ENCODE measurements at places on chromosomes 4 and X.

- DNase-seq, result no peak
Observed at GRCh38 chrX:3175659-3176438, 134.6 kb downstream of the ARSF start.

GRCh38 chr4:33086331-33086925 is 2366.3 kb downstream of the PCDH7 start:
- no peak for DNase-seq

GRCh38 chrX:79181401-79181800 is 36.9 kb downstream of the GPR174 start:
- DNase-seq, result peak; percentile 37

- DNase-seq, result peak; percentile 70
Observed at GRCh38 chrX:38891641-38892413, 90.6 kb downstream of the MID1IP1 start.

- DNase-seq, result no peak
Observed at GRCh38 chr4:173504181-173504503, 25.9 kb downstream of the HAND2 start.

DNA sequence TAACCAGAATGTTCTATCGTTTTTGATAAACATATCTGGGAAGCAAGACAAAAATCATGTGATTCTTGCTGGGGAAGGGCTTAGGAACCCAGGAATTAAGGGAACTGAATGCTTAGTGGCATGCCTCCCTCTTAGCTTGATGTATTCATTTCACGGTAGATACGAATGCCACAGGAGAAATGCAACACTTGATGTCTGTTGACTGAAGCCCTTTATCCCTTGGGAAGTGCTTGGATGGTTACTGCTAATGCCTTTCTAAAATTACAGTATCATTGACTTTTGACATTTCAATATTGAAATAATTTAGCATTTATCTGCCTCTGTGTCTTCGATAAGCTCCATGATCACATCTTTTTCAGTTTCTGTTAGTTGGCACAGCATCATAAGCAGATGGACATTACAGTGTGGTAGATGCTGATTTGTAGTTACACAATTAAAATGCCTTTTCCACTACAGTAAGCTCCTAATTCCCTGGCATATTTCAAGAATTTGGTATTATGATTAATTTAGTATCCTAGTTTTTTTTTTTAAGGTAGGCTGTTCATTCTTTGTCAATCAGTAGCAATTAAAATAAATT is 226.7 kb downstream of the ARHGAP10 start:
- no peak for DNase-seq

GRCh38 chr4:185249105-185249504 is 39.7 kb downstream of the SNX25 start:
- DNase-seq, result no peak

DNA sequence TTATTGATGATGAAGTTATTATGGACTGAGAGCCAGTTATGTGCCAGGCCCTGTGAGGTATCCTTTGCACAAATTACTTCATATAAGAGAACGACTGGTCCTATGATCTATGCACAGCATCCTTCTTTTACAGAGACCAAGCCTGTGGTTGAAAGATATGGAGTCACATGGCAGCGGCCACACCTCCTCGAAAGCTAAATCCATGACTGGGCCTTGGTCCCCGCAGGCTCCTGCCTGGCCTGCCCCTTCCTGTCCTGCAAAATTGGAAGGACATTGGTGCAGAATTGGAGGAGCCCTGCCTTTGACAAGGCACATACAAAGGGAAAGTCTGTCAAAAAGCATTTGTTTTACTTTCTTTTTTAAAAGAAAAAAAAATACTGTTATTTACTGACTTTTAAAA is 18.3 kb downstream of the SORBS2 start:
- DNase-seq, result no peak

GRCh38 chr4:94517492-94517891 is 65.8 kb downstream of the PDLIM5 start:
- DNase-seq, result no peak

DNA sequence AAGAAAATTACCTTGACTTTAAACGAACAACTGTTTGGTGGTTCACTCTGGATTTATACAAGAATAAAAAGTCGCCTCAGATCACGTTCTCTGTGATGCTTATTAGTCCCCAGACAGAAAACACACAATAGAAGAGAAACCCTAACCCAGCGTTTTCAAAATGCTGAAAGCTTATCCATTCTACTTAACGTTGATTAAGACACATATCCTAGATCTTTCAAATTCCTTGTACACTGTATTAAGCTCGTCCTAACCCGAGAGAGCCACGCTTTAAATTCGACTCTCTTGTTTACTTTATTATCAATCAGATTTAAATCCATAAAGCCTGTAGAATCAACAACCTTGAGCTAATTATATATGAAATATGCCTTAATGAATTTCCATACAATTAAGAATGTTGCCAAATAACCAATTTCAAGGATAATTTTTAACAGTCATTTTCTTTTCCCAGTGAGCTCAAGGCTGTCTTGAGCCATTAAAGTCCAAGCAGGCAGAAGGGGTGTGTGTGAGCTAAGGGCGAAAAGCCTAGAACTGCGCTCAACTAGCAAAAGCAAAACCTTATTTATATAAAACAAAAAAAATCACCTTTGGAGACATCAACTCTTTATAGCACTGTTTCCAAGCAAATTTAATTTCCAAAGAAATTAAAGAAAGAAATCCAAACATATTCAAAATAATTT is 981 bp upstream of the PITX2 start:
- no peak for DNase-seq

- DNase-seq, result no peak
Observed at GRCh38 chr4:95516528-95517017, 32.2 kb downstream of the UNC5C start.

GRCh38 chrX:71164071-71164470 is 19.4 kb downstream of the NLGN3 start:
- no peak for DNase-seq

- no peak for DNase-seq
Observed at GRCh38 chr4:41137879-41138278, 76.5 kb downstream of the APBB2 start.

DNA sequence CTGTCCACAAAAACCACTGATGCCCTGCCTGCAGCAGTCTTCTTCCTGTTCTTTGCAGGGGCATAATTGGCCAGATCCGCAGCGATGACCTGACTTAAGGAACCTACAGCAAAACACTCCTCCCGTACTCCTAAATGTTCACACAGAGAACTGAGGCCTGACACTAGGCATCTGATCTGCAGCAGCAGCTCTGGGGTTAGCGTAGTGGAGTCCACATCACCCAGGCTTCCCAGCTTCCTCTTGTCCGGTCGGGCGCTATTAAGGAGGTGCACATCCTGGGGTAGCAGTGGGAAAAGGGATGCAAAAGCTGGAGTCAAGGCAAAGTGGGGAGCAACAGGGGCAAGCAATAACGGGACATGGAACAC is 758 bp downstream of the SCFD2 start:
- peak; percentile 51 for DNase-seq

DNA sequence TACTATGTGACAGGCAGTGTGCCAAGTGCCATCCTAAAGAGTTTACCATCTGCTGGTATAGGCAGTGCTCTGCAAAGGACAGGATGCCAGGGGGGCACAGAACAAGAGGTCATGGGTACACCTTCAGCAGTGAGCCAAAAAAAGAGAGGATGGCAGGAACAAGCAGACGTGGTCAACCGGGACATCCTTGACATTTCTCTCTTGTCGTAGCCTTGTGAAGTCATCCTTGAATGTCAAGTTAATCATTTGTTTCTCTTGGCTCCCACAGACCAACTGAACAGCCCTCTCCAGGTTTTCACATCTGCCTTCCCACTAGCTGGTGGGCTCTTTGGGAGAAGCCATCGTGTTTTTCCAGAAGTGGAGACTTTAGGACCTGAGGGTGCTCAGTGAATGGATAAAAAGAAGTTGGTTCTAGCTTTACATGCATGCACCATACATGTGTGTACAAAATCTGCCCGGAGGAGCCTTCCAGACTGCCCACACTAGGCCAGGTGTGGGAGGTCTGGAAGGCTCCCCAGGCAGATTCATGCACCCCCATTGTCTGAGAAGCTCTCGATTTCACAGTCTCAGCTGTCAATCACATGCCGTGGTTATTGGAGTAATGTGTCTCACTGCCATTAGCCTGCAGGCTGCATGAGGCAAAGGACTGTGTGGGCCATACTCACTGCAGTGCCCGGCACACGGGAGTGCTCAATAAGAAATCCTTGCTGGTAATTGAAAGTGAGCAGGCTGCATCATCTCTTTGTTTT is 16.4 kb downstream of the PNMA6F start:
- DNase-seq, result no peak

DNA sequence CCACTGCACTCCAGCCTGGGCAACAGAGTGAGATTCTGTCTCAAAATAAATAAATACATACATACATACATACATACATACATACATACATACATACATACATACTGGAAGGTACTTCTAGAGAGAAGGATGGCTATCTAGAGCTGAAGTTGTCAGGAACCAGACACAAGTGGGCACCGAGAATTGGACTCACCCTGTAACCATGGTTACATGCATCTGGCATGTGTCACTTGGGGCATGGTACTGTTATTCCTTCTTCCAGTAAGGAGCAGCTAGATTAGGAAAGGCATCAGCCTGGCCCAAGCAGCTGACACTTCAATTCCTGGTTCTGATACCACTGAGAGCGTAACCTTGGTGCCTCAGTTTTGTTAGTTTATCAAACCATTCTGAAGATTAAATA is 127.1 kb downstream of the SH3KBP1 start:
- DNase-seq, result no peak

DNA sequence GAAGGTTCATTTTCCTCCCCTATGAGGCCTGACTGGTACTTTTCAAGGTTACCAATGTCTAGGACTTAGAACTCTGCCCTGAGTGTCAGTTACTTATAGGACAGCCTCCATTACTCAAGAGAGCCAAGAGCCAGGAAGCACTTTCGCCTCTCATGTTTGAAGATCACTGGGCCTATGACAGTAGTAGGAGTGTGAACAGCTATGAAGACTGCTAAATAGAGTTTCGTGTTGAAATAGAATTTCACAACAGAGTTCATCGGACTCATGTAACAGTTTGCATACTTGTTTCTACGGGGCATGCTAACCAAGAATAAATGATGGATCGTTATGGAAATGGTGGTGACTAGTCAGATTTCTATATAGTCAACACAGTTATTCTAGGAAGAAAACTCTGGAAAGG is 97.8 kb upstream of the GPC4 start:
- no peak for DNase-seq

DNA sequence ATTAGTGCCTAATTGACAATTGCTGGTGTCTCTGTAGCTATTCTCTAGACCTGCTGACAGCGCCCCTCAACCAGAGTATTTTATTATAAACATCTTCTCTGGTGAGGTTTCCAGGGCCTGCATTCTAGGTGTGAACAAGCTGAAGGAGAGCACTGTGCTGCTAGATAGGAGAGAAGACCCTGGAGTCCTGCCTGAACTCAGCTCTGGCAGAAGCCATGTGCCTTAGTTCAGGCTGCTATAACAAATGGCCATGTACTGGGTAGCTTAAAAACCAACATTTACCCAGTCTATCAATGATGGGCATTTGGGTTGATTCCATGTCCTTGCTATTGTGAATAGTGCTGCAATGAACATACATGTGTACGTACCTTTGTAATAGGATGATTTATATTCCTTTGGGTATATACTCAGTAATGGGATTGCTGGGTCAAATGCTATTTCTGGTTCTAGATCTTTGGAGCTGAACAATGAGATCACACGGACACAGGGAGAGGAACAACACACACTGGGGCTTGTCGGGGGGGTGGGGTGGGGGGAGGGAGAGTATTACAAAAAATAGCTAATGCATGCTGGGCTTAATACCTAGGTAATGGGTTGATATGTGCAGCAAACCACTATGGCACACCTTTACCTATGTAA is 185.5 kb upstream of the CPEB2 start:
- no peak for DNase-seq

DNA sequence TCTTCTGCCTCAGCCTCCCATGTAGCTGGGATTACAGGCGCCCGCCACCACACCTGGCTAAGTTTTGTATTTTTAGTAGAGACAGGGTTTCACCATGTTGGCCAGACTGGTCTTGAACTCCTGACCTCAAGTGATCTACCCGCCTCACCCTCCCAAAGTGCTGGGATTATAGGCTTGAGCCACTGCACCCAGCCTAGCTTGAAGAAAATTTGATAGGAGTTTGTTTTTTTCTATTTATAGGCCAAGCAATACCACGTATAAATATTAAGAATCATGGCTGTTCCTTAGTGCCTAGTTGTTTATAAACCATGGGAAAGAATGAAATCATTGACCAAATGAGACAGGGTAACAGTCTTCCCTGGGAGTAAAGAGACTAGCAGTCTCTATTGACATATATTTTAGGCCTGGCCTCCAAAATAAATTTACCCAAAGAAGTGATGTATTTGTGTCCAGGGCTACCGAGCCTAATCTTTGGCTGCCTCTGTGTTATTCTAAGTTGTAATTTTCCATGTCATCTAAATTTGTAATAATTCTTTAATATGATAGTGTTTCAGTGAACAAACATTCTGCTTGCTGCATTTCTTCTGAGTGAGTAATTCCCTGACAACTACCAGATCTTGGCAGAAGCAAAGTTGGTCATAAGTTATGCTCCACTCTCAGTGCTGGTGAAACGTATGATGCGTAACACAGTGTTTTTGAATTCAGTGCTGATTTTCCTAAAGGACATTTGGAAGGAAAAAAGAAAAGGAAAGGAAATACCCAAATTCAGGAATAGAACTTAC is 10.3 kb downstream of the PKD2 start:
- DNase-seq, result no peak

DNA sequence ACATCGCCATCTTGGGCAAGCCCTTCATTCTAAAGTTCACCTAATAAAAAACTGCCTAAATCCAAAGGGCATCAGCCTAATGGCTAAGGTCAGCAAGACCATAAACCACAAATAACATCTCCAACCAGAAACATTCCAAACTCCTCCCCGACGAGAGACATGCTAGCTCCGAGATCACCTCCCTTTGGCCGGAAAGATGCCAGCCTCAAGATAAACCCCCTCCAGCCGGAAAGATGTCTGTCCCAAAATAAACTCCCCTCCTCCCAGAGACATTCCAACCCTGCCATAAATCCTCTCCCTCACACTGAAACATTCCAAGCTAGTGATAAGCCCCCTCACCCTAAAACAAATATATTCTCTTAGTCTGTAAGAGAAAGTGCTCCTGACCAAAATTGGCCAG is 13.3 kb upstream of the DYNLT3 start:
- DNase-seq, result no peak

GRCh38 chr4:172842779-172843178 is 325.8 kb upstream of the GALNT7 start:
- no peak for DNase-seq

- no peak for DNase-seq
Observed at GRCh38 chr4:118586357-118586790, 98.8 kb upstream of the METTL14 start.

DNA sequence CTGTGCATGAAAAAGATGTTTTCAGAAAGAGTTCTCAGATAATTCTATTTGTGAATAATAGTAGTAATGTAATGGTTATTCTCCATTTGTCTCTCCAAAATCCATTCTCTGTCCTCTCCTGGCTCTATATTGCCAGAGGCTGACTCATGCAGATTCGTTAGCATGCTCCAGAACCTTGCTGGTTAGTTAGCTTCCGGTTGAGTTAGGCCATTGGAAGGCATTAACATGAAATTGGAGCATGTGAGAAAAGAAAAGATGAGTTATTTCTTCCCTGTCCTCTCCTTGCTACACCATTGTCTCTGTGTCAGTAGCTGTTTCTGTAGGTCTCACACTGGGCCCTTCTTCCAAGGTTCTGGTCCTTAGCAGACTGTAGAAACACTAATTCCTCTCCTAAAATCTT is 23.5 kb upstream of the PRDM8 start:
- no peak for DNase-seq

- no peak for DNase-seq
Observed at GRCh38 chr4:81197864-81198524, 17.0 kb downstream of the PRKG2 start.

Measured in GM12865 (cell line).